ENCODE measurements at places on chromosomes 1 and 21. TPM values are rescaled to one million over a fixed set of nuclear protein-coding genes. Genes with fewer than 3 reads are reported as not detected.

SYTL1 gene
- 30.6 TPM for total RNA-seq

SWT1 gene
- total RNA-seq: 7.2 TPM

GRCh38 chr1:185375583-185375982 is 58.5 kb upstream of the IVNS1ABP start:
- DNase-seq: no peak
- H3K36me3 ChIP-seq: no peaks in the 10 kb centered on the region
- no peaks in the 10 kb centered on the region for H3K27me3 ChIP-seq
- H3K27ac ChIP-seq: no peak overlapping the region
- H3K4me1 ChIP-seq: no peaks in the 10 kb centered on the region
- H3K4me3 ChIP-seq: no peak overlapping the region

GRCh38 chr1:6511561-6512244 is 20.2 kb upstream of the PLEKHG5 start:
- no peaks in the 10 kb centered on the region for H3K36me3 ChIP-seq
- H3K27me3 ChIP-seq: no peaks in the 10 kb centered on the region
- no peak overlapping the region for H3K4me3 ChIP-seq
- DNase-seq: no peak
- peaks cover 5% of the 10 kb centered on the region for H3K4me1 ChIP-seq
- no peak overlapping the region for H3K27ac ChIP-seq
